GOT3 (cell line): ENCODE measurements at places on chromosomes 12 and 14.

DNA sequence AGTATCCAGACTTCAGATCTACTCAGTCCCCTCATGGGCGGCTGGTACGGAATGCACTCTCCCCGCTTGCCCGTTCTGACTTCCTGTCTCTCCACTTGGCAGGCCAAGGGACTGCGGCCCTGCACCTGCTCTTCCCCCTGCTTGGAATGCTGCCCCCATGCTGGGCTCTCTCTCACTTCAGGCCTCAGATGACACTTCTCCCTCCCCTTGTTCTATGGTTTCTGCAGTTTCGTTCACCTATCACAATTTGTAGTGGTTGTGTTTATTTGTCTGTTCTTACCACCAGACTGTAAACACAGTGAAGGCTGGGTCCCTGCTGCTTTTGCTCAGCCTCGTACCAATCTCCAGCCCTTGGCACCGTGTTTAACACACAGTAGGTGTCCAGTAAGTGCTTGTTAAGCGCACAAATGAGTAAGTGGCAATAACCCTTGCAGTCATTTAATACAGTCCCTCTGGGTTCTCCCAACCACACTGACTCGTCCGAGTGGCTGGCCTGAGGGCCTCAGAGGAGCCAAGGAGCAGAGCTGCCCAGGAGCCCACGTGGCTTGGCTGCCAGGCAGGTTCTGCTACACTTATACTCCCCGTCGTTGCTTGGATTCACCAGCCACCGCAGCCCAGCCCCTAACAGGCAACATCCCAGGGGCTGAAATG is 11.8 kb downstream of the SLC6A12 start:
- DNase-seq = no peak

- DNase-seq = no peak
Measured at GRCh38 chr12:43113616-43114015, 438.4 kb downstream of the ADAMTS20 start.

DNA sequence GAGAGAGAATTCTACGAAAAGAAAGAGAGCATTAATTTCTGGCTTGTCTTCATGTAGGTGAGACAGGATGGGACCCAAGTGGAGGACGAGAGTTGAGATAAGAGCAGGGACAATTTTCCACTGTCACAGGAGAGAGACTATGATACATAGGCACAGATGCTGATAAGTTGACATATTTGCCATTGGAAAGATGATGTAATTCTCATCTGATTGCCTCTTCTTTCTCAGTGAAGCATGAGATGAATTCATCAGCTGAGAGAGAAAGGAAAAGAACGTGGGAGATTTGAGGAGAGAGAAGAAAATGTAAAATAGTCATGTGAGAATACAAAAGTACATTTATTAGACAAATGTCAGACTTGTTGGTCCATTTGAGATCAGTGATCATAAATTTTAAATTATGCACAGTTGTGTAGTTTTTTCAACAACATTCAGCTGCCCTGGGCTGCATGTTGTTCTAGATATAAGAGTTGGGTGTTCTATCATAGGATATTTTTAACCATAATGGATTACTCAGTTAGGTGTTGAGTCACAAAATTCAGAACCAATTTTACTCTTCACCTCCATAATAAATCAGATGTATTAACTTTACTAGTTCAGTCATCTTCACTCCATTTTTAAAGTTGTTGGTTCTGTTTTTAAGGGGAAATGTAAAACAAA is 222.9 kb downstream of the DPY19L2 start:
- no peak for DNase-seq

- DNase-seq = no peak
Measured at GRCh38 chr14:76647697-76648298, 113.5 kb upstream of the VASH1 start.

DNA sequence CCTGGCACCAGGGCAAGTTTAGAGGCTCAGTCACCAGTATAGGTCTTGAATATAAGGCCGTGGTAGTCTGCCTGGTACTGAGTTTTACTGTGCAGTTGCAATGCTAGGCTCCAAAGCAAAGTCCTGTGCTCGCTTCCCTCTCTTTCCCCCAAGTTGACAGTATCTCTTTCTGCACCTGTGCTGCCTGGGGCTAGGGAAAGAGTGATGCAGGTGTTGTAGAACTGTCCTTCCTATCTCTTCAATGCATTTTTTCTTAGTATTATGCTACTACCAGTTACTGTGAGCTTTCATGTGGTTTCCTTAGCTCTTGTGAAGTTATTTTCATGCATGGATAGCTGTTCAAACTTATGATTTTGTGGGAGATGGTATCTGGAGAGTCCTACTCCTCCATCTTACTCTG is 359.2 kb downstream of the SYT1 start:
- no peak for DNase-seq

GRCh38 chr12:51548241-51548640 is 42.8 kb upstream of the SCN8A start:
- DNase-seq = no peak

DNA sequence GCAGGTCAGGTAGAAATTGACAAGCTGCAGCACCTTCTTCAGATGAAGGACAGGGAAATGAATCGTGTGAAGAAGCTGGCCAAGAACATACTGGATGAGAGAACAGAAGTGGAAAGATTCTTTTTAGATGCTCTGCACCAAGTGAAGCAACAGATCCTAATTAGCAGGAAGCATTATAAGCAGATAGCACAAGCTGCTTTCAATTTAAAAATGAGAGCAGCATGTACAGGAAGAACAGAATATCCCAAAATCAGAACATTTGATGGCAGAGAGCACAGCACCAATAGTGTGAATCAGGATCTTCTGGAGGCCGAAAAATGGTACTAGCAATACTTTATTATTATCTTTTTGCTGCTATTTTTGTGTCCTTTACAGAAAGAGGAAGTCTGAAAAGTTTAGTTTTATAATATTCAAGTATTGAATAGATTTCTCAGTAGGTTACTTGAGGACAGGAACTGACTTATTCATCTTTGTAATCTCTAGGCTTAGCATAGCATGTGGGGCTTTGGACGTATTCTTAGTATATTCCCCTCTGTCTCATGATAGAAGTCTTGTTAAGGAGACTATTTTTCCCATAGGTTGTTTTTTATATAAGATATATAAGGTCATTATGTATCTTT is 30.8 kb downstream of the BBOF1 start:
- no peak for DNase-seq

DNA sequence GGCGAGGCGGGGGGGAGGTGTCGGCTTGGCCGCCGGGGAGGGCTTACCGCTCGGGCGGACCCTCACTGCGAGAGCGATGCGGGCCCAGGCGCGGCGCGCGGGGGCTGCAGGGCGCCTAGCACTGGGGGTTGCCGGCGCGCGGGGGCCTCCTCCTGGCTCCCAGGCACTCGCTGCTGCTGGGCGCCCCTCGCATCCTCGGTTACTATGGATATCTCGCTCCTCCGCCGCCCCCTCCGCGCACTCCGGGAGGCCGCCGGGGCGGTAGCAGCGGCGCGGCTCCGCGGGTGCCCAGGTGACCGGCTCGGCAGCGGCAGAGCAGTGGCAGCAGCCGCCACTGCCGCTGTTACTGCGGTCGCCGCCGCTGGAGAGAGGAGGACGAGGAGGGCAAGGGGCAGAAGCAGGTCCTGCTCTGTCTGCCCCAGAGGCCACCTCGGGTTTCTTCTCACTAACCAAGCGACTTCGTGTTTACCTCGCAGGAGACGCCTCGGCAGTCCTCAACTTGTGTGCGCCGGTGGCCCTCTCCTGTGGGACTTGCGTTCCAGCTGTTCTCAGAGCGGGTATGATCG is 250.1 kb downstream of the APAF1 start:
- no peak for DNase-seq

- no peak for DNase-seq
Measured at GRCh38 chr12:127685931-127686330, 581.0 kb upstream of the TMEM132C start.

DNA sequence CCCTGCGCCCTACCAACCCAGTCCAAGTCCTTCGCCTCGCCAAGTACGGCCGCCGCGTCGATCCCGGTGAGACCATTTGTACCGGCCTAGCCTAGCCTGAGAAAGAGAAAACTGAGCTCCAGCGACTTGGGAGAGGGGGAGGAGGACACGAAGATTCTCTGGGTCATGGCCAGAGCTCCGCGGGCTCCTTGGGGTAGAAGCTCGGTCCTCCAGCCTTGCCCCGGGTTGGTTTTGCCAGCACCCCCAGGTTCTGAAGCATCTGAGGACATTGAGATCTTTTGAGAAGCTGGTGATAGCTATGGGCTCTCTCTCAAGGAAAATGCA is 7.3 kb downstream of the LHX5 start:
- DNase-seq = no peak

DNA sequence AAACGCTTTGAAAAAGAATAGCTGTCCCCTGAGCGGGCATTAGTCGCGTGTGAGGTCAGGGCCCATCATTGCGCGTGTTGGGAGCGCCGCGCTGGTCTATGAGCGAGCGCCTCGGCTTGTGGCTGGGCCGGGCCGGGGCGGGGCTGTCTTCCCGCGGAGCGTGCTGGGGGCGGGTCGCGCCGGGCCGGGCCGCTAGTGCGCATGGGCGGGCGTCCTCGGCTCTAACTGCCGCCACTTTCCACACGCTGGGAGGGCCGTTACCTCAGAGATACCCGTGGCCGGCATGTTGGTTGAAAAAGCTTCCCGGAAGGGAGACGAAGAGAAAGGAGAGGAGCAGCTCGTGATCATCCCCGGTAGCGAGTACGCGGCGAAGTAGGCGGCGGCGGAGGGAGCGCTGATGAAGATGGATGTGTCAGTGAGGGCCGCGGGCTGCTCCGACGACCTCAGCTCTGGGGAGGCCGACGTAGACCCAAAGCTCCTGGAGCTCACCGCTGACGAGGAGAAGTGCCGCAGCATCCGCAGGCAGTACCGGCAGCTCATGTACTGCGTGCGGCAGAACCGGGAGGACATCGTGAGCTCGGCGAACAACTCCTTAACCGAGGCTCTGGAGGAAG is at the start of gene EID3:
Gene EID3, plus strand, starts transcription at position 202 of the 614 bp plus-strand sequence. Its CDS starts 196 bp downstream, at position 398.
- peak; percentile 27 for DNase-seq

GRCh38 chr14:54488318-54488645 is 498 bp downstream of the GMFB start:
- DNase-seq = no peak

- no peak for DNase-seq
Measured at GRCh38 chr12:14315501-14315900, 50.0 kb upstream of the ATF7IP start.

DNA sequence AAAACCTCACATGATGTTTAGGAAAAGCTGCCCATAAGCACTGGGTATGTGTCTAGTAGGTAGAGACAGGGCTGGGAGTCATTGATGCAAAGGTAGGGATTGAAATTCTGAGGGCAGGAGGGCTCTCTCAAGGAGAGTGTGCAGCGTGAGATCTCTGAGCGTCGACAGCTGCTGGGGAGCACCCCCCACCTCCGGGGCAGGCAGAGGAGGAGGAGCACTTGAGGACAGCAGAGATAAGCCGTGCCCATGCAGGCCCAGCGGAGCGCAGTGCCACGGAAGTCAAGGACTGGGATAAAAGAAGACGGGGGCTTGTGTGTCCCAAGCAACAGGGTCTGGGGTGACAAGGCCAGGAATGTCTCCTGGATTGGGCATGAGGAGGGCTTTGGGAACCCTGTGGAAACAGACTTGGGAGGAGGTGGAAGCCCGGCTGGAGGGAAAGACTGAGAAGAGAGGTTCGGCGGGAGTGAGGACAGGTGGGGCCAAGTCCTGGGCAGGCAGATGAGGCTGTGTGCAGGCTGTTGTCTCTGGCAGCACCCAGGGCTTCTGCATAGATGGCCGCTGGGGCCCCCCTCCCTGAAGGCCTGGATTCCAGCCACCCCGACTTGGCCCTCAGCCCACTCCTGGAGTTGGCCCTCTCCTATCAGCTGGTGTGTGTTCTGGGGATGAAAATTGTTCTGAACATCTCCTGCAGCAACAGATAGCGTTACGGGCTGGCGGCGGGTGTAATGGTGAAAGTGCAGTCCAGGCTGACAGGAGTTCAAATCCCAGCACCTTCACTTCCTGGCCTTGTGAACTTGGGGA is 1.9 kb downstream of the CACNA2D4 start:
- no peak for DNase-seq

- DNase-seq = no peak
Measured at GRCh38 chr14:21525962-21526671, at the start of gene SALL2. Gene SALL2, minus strand, starts transcription at chr14:21526346. Its CDS starts 219 bp downstream, at chr14:21526127.

DNA sequence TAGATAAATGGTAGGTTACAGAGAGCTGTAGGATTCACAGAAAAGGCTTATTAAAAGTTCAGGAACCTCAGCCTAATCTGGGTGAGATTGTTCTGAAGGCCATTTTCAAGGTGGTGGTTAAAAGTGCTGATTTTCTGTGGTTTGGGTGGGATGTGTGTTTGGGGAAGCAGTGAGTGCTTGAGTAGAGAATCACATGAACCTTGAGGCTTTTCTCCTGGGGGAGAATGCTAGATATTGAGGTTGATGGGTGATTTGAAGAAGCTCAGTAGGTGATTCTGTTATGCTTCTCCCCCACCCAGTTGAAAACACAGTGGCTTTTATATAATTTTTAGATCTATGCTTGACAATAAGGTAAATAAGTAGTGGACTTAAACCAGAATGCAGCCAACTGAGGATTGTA is 420.9 kb downstream of the PCNX1 start:
- DNase-seq = no peak

- no peak for DNase-seq
Measured at GRCh38 chr12:49632986-49633702, 9.8 kb downstream of the PRPF40B start.

DNA sequence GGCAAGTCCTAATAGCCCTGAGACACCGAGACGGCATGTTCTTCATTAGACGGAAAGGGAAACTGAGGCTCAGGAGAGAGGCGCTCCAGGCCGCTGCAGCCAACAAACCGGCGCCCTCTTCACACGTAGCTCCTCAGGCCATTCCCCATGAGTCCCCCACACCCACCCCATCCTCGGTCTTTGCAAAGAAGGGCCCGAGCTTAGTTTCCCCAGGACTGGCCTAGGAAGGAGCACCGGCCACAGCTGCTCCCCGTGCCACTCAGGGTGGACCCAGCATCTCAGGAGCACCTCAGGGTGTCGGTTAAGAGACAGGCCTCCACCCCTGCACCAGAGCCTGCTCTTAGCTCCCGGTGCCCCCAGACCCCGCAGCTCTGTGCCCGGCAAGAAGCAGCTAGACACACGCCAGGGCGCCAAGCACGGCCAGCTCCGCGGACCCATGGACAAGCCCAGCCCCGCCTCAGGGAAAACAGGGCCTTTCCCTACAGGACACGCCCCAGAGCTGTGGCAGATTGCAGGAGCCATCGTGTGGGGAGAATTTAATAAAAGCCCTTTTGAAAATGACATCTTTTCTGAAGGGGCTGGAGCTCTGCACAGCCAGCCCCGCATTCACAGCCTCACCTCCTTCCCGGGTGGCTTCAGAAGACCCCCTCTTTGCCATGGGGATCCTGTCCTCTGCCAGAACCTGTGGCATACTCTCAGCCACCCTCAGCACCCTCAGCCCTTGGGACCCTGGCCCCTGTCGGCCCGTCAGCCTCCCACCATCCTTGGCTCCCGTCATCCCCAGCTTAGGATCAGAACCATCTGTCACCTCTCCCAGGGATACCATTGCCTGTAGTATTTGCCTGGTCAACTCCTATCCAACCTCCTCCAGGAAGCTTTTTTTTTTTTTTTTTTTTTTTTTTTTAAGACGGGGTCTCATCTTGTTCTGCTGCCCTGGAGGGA is 59.7 kb downstream of the LGMN start:
- DNase-seq = no peak

DNA sequence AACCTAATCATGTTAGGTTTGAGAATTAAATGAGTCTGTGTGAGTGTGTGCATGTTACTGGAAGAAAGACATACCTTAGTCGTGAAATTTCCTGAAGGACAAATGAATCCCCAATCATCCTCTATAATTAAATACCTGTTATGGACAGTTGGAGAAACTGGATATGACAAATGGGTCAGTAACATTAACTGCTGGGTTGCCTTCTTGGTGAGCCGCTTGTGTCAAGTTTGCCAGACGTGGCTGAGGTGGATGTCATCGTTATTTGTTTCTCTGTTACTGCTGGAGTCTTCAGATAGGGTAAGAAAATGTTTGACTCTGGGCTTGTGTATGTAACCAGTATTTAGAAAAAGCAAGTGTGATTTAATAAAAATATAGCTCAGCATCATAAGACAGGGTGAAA is 131.6 kb downstream of the CAND1 start:
- no peak for DNase-seq

GRCh38 chr14:22428700-22429291 is 160.2 kb downstream of the DAD1 start:
- no peak for DNase-seq
